ENCODE measurements at places on chromosomes 11 and 22.

GRCh38 chr11:129277198-129277843 is 85.2 kb upstream of the ARHGAP32 start:
- DNase-seq: no peak

- no peak for DNase-seq
Observed at GRCh38 chr22:31602259-31602952, 59.6 kb downstream of the PISD start.

DNA sequence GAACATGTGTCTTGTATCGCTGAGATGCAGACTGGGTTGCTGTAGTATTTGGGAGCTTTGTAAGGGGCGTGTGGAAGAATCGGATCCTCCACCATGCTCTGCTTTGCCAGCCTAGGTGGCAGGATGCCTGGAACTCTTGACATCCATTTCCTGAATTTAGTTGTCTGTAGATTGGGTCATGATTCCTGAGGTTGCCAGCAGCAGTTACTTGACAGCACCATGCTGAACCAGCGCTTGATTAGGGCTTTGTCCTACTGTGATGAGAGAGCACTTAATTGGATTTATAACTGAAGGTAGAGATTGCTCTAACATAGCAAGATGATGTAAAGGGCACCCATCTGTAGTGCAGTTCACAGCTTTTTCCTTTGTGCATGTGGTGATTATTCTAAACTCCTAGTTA is 75.6 kb upstream of the HORMAD2 start:
- no peak for DNase-seq

DNA sequence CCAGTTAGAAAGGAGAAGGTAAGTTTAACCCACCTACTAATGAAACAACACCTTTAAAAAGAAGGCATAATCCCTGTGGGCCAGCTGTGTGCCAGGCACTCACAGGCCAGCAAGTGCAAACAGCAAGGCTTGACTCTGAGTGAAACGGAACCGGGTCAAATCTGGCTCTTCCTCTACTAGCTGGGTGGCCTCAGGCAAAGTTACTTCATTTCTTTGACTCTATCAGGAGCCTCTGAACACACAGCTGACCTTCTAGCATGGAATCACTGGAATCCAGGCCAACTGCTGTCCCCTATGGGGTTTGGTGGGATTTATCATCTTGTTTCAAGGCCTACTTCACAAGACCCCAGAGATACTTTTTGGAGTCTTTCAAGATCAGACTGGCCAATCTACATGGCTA is 3.3 kb downstream of the RAB38 start:
- no peak for DNase-seq

GRCh38 chr11:115256397-115257197 is 247.6 kb downstream of the CADM1 start:
- DNase-seq: no peak

GRCh38 chr11:5727691-5728090 is 8.6 kb upstream of the OR56B1 start:
- DNase-seq: no peak

GRCh38 chr22:41361716-41362310 is 19.9 kb upstream of the TEF start:
- no peak for DNase-seq

DNA sequence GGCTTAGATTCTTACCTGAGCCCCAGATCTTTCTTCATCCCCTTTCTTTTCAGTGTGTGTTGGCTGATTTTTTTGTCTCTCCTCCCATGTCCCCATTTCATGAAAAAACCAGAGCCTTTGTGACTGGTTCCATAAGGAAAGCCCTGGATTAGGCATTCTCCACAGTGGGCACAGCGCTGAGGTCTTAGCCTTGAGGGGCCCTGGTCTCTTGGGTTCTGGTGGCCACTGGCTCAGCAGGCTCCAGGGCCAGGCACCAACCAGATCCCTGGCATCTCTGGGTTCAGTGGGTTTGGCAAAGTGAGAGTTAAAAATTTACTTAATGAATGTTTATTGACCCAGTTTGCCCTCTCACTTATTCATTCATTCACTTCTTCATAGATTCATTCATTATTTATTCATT is 49.5 kb upstream of the ACCSL start:
- DNase-seq: no peak

- DNase-seq: no peak
Observed at GRCh38 chr22:31449506-31449905, 40.1 kb downstream of the EIF4ENIF1 start.

- DNase-seq: no peak
Observed at GRCh38 chr22:33803371-33804282, 116.6 kb downstream of the LARGE1 start.

GRCh38 chr22:28341001-28341400 is 338.6 kb downstream of the TTC28 start:
- no peak for DNase-seq

- DNase-seq: no peak
Observed at GRCh38 chr22:21725956-21726649, 9.5 kb downstream of the YPEL1 start.

DNA sequence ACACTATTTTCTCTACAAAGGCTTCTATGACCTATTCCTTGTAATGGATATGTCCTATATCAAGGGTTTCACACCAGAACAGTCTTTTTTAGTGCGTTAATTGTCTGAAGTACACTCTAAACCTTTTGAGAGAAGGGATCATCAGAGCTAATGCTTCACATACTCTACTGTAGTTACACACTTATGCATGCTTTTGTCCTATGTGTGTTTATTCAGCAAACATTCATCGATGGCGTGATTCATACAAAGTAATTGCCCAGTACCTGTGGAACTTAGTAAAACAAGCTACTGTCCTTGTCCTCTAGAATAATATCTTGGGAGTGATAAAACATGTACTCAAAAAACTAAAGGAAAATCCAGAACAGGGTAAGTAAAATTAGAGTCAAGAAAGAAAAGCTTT is 139.2 kb downstream of the GUCY1A2 start:
- no peak for DNase-seq

- no peak for DNase-seq
Observed at GRCh38 chr11:114128399-114128798, 68.9 kb downstream of the ZBTB16 start.

DNA sequence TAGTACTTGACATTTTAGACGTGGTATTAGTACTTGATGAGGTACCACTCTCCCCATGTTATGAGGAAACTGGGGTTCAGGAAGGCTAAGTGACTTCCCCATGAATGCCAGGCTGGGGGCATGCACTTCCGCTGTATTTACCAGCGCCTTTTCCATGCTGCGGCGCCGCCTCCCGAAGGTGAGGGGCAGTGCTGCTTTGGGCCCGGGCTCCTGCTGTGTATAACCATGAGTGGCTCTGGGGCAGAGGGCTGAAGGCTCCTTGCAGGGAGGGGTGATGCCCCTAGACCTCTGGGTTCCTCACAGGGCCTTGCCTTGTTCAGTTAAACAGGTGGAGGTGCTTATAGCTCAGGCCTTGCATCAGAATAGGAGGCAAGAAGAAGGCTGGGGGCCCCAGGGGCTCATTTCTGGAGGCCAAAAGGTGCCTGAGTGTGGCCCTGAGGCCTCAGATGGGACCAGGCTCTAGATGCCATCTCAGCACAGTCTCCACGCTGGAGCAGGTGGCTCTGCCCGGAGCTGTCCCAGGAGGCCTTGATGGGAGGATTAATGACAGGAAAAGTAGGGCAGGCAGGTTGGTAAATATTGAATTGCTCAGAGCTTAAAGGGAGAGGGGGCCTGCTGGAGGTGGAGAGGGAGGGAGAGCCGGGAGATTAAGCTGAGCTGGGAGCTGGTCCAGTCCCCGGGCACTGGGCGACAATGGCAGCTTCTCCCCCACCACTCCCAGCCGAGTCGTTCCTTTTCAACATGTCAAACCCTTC is 129.6 kb downstream of the CEP164 start:
- no peak for DNase-seq

GRCh38 chr11:63837027-63837688 is 1.8 kb upstream of the MARK2 start:
- peak; percentile 80 for DNase-seq

- DNase-seq: no peak
Observed at GRCh38 chr22:45997777-45998637, 21.0 kb upstream of the WNT7B start.

DNA sequence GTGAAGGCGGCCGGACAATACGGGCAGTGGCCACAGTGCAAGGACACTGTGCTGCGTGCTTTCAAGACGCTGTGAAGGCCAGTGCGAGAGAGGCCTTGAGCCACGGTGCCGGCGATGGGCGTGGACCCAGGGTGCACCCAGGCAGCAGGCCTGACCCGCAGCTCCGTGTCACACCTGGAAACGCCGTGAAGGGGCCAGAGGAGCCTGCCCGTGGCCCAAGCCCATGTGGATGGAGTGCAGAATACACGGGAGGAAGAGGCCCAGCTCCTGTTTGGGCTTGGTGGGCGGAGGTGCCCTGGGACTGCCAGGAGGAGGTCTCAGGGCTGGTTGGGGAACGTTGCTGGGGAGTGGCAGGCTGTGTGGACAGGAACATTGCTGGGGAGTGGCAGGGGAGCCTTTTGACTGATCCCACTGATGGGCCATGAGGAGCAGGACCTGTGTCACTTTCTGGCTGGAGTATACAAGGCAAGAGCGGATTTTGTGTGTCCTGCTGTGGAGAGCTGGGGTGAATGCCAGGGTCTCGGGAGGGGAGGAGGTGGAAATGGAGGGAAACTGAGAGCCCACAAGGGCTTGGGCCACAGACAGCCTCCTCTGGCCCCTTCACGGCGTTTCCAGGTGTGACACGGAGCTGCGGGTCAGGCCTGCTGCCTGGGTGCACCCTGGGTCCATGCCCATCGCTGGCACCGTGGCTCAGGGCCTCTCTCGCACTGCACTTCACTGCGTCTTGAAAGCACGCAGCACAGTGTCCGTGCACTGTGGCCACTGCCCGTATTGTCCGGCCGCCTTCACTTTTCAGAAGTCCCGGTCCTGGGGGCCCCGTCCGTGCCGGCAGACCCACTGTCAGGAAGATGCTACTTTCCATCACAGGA is 925.4 kb downstream of the BRD1 start:
- no peak for DNase-seq

DNA sequence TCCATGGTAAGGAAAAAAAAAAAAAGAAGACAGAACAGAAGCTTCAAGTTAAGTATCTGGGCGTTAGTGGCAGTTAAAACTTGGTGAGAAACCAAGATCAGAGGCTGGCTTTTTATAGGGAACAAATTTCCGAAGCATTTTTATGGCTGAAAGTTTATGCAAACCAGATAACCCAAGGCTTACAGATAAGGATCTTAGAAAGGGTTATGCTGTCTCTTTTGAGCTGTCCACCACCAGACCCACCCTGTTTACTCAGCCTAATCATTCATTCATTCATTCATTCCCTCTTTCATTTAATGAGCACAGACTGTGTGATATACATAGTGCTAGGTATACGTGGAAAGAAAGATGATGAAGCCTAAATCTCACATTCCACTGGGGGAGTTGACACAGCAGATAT is 89.5 kb downstream of the ME3 start:
- DNase-seq: no peak

DNA sequence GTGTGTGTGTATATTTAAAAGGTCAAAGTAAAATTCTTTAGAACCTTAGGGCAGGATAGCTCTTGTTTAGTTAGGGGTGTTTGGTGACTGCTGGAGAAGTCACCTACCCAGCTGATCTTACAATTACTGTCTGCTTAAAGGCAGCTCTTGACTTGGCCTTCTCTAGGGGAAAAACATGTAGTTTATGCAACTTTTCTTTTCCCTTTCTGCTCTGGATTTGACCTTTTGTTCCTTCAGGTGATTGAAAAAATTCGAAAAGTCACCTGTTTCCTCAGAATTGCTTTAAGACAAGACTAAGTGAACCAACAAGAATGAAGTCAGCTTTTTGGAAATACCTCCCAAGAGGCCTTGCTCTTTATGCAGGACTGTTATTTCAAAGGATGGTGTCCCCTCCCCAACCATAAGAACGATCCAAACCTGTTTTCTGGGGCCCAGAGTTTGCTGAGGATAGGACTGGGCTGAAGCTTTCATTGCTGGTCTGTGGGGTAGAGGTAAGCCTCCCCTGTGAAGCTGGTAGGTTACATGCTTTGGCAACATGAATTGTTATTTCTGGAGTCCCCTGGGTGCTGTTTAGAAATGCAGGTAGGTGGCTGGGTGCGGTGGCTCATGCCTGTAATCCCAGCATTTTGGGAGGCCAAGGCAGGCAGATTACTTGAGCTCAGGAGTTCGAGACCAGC is 111.2 kb downstream of the PTPRJ start:
- DNase-seq: no peak

DNA sequence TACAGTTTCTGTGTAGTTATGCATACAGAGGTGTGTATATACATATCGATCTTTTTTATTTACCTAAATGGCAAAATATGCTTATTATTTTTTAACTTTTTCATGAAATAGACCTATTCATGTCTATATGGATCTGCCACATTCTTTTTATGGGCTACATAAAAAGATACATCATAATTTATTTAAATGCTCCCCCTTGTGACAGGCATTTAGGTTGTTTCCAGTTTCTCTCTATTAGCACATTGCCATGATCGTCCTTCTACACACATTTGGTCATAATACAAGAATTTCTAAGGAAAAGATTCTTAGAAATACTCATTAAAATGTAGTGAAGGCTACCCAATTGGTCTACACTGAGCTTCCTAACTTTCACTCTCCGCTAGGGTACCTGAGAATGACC is 1067.4 kb downstream of the OPCML start:
- no peak for DNase-seq

GRCh38 chr11:57318178-57318577 is 6.6 kb downstream of the TNKS1BP1 start:
- DNase-seq: no peak

GRCh38 chr22:49176956-49177355 is 650.7 kb downstream of the BRD1 start:
- DNase-seq: no peak

Data from CD4-positive, alpha-beta T cell treated with Interleukin-6 for 4 hours (primary cell).